Bone marrow (tissue), 2 donors: ENCODE measurements at places on chromosomes 1 and 21.
A peak's percentile ranks its signal among the peaks of the same experiment; 100 is the strongest.

DNA sequence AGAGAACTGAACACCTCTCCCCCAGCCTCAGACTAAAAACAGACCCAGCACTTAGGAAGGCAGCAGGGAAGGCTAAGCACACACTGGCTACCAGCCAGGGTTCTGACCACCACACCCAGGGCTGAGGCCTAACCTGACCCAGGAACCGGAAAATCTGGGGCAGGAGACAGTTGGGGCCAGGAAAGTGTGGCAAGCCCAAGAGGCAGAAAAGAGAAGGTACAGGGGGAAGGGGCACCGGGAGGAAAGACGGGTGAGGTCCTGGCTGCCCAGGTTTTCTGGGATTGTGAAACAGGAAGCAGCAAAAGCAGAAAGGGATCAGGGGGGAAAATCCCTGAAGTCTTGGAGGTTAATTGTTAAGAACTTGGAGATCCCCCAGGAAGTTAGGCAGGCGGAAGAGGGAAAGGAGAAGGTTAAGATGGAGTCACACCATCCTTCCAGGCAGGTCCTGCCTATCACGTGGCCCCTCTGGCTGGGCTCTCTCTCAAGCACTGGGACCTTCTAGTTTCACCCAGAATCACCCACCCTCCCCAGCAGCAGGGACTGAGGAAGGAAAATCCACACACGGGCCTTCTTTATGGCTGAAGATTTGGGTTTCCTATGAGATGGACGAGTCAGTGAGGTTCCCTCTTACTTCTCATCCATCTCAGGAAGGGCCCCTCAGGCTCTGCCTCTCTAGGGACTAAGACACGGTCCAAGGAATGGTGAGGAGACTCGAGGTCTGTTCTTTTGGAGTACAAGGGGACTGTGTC, 2.6 kb downstream of the HDGF start:
- DNase-seq, result peak; percentile 45

GRCh38 chr1:115651391-115651790, 9.6 kb downstream of the VANGL1 start:
- DNase-seq, result no peak

GRCh38 chr1:181588631-181589030, 105.3 kb downstream of the CACNA1E start:
- no peak for DNase-seq

DNA sequence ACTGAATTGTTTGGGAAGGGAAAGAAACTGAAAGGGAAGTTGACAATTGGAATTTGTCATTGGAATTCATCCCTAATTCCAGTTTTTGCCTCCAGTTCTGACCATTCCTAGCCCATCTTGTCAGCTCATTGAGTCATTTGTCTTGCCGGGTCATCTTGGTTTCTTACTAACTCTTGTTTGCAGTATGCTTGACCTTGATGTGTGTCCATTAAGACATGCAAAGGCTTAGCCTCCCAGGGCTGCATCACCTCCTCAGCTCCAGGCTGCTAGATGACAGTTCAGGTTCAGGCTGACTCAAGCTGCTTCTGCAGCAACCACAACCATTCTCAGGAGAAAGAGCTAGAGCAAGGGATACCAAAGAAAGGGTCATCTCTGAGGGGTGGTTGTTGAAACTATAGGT, 151.3 kb upstream of the PTGFR start:
- no peak for DNase-seq

DNA sequence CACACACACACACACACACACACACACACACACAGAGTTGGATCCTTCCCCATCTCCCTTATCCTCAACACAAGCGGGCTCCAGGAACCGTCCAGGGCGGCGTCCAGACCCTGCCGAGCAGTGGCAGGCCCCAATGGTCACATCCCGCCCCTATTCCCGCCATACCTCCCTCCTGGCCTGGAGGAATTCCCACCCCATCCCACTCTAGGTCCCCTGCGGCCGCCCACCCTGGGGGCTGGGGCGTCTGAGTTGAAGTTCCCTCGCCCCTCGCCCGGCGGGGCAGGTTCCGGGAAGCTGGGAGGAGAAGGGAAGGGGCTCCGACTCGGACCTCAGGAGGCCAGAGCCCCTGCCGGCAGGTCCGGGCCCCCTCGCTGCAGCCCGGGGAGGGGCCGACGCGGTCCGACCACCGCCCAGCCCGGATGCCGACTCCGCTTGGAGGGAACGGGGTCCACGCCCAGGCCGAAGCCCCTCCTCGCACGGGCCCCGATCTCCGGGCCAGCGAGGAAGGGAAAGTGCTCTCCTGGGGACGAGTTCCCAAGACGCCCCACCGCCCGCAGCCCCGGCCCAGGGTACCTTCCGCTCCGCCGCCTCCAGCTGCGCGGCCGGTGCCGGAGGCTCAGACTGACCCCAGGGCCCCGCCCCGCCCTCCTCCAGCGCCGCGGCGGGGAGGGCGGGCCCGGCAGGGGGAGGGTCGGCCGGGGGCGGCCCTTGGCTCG, at the start of gene RHOC:
Gene RHOC, minus strand, starts transcription at position 623 of the 716 bp plus-strand sequence. CDS start 3,328 bp downstream, outside the sequence.
- no peak for DNase-seq

GRCh38 chr1:3156936-3157335, 87.9 kb downstream of the PRDM16 start:
- no peak for DNase-seq

GRCh38 chr1:165851034-165851658, 23.7 kb downstream of the UCK2 start:
- peak; percentile 57 for DNase-seq

GRCh38 chr1:45654540-45655280, 30.9 kb upstream of the CCDC17 start:
- no peak for DNase-seq

DNA sequence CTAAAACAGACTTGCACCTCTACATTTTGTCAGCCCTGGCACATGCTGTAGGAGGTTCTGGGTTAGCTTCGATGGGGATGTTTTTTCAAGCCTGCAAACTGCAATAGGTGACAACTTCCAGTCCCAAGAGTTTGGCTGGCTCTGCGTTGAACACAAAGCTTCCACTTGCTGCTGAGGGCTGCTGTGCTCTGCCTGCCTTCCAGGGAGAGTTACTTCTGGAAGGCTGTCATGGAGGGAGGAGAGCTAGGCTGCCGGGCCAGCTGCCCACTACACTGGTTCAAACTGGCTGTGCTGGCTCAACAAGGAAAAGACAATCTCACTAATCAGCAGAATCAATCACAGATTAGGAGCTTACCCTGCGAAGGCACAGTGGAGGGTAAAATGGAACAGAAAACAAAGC, 46.7 kb upstream of the PPP2R5A start:
- DNase-seq, result no peak

DNA sequence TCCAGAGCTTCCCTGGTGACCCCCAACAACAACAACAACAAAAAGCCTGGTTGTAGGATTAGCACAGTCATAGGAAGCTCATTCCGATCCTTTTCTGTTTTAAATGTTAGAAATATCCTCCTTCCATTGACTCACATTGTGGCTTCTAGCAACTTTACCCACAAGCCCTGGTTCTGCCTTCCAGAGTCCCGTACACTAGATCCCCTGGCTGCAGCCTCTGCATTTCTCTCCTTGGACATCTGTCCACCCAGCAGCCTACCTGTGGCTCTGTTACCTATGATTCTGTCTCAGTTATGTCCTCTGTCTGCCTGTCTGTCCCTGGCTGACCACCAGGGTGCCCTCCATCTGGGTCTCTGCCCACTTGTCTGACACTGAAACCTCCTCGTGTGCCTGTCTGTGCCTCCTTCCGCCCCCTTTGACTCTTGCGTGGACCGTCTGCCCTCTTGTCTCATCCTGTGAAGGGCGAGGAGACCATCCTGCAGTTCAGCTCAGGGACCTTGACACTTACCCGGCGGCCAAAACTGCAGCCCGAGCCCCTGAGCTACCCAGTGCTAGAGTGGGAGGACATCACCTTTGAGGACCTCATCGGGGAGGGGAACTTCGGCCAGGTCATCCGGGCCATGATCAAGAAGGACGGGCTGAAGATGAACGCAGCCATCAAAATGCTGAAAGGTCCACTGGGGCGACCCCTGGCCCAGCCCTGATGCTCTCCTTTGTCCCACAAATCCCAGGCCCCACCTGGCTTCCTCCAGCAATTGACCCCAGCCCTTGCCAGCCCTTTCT, 16.1 kb downstream of the TIE1 start:
- DNase-seq, result no peak

- DNase-seq, result no peak
These were observed 351.8 kb downstream of the NEGR1 start for GRCh38 chr1:71930511-71930910.

DNA sequence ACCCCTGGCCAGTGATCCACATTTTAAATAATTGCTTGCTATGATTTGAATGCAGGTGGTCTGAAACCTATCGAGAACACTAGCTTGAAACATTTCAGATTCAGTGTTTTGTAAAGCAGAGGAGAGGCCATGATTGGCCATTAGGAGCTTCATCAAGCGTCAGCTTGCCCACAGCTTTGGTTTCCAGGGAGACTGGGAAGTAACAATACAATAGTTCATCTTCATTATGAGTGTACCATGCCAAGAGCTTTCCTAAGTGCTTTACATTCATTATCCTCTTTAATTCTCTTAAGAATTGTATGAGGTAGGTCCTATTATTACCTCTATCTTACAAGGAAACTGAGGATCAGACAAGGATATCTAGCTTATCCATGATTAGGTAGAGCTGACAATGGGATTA, 27.7 kb upstream of the ATP5PO start:
- no peak for DNase-seq

DNA sequence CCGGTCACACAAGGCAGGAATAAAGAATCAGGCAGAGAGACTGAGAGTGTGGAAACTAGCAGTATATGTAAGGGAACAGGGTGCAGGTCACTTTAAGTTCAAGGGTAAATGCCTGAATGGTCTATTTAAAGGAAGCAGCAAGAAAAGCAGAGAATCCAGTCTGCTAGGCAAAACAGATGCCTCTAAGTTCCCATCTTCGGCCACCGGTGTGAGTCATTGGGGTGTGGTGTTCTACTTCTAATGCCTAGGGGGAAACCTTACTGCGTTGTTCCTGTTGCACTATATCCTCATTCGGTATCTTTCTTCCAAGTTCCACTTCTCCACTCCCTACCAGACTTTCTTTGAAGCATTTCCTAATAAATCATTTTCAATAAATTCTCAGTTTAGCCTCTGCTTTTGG, 259.9 kb downstream of the HHIPL2 start:
- DNase-seq, result no peak

DNA sequence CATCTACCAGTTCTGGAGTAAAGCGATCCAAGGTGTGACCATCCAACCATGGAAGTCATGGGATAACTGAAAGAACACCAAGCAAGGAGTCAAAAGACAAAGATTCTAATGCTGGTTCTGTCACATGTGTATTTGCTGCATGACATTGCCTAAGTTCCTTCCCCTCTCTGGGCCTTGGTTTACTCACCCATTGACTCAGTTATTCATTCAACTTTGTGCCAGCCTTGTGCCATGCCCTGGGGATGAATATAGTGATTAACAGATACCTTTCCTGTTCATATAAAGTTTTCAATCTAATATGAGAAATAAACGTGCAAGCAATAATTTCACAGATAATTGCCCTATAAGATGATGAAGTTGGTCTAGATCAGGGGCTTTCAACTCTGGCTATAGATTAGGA, 33.0 kb upstream of the CAMK1G start:
- no peak for DNase-seq

- no peak for DNase-seq
These were observed 52.5 kb downstream of the LHX4 start for GRCh38 chr1:180282401-180283044.

DNA sequence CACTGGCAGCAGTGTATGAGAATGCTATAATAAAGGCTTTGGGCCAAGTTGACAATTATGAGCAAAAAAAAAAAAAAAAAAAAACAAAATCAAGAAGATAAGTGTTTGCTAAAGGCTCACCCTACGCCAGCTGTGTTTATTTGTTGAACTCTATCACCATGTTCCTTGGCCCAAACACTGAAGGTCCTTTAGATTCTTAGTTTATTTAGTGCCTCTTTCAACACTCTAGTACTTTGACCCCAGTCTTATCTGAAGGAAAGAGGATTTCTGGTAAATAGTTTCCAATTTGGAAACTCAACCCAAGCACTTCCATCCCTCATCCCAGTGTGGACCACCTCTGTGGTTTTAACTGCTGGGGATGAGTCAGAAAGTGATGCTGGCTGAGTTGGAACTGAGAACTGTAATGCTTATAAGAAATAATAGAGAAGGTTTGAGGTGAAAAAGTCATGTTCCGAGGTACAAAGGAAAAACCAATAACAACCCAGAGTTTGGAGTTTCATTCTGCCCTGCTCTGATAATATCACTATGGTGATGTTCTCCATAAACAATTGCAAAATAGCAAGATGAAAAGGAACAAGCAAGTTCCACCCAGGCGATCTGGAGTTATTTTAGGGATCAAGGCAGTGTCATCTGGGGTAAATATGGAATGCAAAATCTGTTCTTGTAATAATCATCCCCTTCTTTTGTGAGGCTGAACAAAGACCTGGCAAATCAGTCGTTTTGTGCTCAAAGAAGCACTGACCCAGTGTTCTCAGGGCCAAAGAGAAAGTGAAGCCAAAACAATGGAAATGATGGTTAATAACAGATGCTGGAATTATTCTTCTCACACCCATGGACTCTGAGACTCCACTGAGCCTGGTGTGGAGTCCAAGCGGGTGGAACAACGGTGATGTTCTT, 19.7 kb upstream of the CAPZB start:
- no peak for DNase-seq

DNA sequence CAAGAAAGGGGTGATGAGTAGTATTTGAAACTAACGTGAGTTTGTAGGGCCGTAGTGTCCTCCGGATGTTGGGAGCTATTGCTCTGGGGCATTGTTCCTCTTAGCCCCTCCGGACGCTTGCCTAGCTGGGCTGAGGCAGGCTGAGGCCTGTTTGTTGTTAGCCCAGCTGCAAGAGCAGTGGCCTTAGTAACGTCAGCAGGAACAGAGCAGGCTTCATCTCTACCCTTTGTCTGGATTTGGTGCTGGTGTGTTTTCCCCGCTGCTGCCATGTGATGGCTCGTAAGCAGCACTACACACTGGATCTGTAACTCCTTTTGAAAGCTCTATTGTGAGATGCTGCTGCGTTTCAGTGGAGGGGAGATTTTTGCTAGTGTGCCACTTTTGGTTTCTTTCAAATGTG, 57.6 kb downstream of the DNM3 start:
- no peak for DNase-seq

DNA sequence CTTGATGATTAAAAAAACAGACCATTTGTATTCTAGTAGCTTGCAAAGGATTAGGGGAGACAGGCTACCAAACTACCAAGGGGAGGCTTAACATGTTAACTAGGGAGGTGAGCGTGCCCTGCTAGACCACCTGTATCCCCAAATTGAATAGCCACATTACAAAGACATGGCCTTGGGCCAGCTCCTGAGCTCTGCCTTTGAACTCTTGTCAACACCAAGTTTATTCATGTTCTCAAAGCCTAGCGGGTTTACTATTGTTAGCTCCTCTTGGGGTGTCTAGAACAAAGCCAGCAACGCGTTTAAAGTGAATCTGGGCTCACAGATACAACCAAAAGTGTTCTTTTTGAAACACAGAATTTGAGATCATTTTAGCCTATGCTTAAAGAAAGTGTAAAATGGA, 36.3 kb downstream of the SMYD2 start:
- DNase-seq, result no peak
